EL (cell line): ENCODE measurements at places on chromosomes 5 and 9.

DNA sequence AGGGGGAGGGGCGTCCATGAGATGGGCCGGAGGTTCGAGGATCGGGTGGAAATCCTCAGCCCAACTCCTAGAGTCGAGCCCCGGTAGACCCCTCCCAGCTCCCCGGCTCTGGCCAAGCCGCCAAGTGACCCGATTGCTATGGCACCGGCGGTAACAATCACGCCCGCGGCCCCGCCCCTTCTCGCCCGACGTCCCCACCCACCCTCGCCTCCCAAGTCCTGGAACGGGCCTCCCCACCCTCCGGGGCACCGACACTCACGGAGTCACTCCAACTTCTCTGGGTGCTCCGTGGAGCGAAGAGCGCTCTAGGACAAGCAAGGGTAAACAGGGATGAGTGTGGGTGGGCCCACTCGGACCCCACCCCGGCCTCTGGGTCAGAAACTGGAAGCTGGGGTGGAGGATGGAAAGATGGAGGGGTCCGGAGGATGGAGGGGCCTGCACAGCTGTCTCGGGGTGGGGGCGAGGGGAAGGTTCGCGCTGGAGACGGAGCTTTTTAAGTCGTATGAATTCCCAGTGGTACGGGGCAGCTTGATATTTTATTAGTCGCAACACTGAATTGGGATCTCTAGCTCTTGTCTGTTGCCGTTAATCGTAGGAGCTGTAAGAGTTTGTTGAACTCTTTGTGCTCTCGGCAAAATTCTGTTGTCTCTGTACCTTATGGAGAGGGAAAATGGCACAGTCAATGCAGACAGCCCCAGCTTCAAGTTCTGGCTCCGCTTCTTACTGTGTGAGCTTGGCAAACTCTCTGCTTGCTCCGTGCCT, at the start of gene SPACA9:
SPACA9 (plus strand) TSS at position 204 of the 762 bp plus-strand sequence. CDS start 5,050 bp downstream, outside the sequence.
- DNase-seq = peak; percentile 62

- DNase-seq = no peak
Observed at GRCh38 chr9:85586684-85587083, 155.1 kb downstream of the AGTPBP1 start.

DNA sequence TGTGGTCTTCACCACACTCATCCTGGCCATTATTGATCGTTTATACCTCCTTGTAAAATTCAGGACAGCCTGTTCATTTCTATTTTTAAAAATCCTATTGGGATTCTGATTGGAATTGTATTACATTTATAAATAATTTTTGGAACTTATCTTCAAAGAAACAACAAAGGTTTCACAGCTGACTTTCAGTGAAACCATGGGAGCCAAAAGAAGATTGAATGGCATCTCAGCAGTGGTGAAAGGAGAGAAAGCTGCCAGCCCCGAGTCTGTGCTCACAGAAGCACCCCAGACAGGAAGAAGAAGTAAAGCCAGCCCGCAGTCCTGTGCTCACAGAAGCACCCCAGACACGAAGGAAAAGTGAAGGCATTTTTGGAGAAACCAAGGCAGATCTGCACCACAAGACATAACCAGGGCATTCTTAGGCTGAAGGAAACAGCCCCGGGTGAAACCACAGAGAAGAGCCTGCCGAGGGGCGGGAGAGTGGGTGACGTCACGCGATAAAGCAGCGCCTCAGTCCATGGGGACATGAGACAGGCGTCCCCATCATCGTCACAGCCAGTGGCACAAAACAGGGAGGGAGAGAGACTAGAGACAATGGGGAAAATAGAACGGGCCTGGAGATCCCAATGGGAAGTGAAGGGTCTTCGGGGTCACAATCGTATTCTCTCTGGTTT, 42.5 kb upstream of the SLC9A3 start:
- no peak for DNase-seq

DNA sequence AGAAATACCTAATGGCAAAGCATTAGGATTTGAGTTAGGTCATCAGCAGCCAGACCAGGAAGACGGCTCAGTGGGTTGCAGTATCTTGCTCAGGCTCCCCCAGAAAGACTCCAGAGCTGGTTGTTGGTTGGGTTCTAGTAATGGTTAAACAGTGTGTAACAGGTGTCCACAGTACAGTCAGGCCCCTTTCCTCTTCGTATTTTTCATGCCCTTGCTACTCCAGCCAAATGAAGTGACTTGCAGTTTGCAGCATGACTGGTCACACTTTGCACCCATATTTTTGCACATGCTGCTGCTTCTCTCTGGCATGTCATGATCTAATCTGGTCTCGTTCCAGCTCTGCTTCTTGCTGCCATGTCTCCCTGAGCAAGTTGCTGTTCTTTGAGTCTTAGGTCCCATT, 60.6 kb upstream of the TRPC7 start:
- no peak for DNase-seq

GRCh38 chr5:35247648-35248034, 17.4 kb upstream of the PRLR start:
- no peak for DNase-seq

GRCh38 chr5:1106385-1107166, 5.3 kb downstream of the SLC12A7 start:
- DNase-seq = no peak

GRCh38 chr5:140632366-140633020, 482 bp downstream of the CD14 start:
- DNase-seq = peak; percentile 63
